ENCODE measurements at places on chromosomes 1 and 21.

DNA sequence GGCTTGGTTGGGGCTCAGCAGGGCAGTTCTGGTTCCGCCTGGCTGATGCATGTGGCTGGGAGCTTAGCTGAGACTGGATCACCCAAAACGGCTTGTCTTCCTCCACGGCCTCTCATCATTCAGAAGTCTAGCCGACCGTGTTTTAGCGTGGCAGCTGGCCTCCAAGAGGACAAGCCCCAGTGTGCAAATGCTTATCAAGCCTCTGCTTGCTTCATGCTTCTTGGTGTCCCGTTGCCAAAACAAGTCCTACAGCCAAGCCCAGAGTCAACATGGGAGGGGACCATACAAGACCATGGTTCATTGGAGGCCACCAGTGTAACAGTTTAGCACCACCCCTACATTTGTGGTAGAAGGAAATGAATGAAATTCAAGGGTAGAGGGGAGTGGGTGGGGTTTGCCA is 10.5 kb upstream of the KDF1 start:
- DNase-seq, result no peak

DNA sequence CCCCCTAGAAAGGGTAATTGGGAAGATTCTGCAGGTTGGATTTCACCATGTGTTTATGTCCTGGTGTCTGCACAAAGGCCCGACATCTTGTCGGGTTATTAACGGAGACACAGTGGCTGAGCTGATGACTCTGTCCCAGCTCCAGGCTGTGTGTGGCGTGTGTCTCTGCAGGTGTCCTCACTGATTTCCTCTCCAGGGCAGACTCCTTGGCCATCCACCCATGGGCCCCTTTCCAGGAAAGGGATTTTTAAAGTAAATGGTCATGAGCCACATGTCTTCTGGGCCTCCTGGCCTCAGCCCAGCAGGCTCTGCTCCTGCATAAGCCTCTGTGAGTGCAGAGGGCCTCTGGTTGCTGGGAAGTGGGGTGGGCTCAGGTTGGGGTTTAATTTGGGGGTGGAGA is 418.7 kb upstream of the VAMP3 start:
- no peak for DNase-seq

- DNase-seq, result no peak
Observed at GRCh38 chr1:67935560-67935959, 102.3 kb upstream of the GNG12 start.

DNA sequence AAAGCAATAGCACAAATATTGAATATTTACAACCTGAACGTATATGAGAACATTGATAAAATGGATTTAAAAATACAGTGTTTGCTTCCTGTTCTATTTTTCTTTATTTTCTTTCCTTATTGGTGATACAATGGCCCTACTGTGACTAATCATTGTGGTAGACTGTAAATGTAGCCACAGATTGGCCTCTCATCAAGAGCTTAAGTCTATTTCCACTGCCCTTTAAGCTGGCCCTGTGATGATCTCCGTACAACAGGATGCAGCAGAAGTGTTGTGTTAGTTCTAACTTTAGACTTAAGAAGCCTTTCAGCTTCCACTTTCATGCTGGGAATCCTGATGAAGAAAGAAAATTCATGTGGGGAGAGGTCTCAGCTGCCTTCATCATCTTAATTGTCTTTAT is 285.6 kb upstream of the B3GALT2 start:
- no peak for DNase-seq

GRCh38 chr1:154190550-154190949 is 1.4 kb downstream of the TPM3 start:
- no peak for DNase-seq

DNA sequence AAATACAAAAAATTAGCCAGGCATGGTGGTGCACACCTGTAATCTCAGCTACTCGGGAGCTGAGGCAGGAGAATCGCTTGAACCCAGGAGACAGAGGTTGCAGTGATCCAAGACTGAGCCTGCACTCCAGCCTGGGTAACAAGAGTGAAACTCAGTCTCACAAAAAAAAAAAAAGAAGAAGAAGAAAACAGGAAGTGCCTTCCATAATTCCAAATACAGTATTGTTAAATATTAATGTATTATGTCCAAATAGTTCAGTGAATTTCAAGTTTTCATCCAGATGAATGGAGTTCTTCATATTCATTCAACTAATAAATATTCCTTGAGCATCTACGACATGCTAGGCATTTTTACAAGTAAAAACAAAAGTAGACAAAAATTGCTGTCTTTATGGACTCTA is 33.3 kb downstream of the PLEKHO1 start:
- DNase-seq, result no peak

GRCh38 chr21:40646651-40647050 is 200.3 kb downstream of the DSCAM start:
- no peak for DNase-seq

DNA sequence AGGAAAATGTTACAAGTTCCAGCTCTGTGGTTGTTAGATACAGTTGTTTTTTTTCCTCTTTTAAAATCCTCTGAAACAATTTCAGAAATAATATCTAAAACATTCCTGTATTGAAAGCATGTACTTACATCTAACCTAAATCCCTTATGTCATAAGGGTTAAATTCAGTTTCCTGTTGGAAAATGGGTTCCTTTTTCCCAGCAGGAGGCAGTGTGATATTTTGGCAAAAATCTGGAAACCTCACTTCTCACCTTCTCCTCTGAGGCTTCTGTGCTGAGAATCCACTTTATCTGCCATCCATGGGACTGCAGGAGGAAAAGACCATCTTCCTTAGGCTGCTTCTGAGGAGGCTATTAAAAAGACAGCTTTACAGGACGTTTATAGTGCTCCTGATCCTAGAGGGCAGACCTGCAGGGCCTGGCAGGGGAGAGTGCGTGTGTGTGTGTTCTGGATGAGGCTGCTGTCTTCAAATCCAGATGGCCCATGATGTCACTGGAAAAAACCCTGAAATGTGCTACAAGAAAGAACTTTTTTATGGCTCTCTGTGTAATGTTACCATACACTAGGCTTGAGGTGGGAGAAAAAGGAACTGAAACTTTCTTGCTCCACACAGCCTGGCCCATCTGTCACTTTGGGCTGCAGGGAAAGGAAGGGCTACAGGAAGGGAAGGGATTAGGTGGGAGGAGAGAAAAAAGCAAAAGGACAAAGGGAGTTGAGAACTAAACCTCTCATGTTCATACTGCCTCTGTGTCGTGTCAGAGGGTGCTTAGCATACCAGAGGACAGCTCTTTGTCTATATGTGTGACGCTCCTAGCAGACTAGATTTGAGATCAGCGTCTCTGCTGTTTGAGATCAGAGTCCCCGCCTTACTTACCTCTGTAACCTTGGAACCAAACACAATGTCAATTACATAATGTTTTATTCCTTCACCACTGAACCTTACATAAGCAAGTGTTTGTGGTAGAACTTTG is 379.2 kb upstream of the SPAG17 start:
- DNase-seq, result no peak

- peak; percentile 16 for DNase-seq
Observed at GRCh38 chr1:92623187-92623778, 136.6 kb upstream of the GFI1 start.

GRCh38 chr1:175842550-175842949 is 99.2 kb upstream of the TNR start:
- DNase-seq, result no peak

DNA sequence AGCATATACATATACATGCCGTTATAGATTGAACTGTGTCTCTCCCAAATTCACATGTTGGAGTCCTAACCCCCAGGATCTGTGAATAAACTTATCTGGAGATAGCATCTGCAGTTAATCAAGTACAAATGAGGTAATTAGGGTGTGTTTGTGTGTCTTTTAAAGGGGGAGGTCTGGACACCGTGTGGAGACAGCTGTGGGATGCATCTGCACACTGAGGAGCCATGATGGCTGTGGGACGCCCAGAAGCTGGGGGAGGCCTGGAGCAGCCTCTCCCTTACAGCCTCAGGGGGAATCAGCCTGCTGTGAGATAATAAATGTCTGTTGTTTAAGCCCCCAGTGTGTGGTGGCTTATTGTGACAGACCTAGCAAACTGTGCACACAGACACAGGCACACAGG is 51.8 kb upstream of the COL18A1 start:
- no peak for DNase-seq

GRCh38 chr1:56303805-56304204 is 275.6 kb downstream of the PLPP3 start:
- no peak for DNase-seq

DNA sequence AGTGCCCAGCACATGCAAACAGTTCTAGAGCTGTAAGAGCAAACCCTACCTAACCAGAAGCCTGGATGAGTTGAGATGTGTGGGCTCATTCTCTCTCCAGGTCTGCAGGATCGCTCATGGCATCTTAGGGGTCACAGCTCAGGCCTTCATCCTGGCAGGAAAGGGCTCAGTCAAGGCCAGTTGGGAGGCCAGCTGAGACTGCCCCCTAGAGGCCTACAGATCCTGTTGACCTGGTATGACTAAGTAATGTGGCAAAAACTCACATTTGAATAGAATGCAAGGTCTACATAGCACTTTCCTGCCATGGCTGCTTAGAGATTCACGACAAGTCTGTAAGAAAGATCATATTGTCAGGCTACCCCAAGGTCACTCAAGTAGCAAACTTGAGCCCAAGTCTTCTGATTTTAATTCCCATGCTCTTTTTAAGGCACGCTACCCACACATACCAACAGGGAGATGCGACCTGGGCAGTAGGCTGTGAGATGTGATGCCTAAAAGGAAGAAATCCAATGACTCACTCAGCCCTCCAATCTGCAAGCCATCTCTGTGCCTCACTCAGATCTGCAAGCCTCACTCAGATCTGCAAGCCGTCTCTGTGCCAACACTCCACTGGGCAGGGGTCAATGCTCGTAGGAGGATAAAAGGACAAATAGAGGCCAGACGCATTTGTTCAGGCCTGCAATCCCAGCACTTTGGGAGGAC is 5.1 kb upstream of the CAPN8 start:
- peak; percentile 62 for DNase-seq

- peak; percentile 66 for DNase-seq
Observed at GRCh38 chr21:38913120-38913892, 107.6 kb downstream of the ETS2 start.

GRCh38 chr1:151472856-151473731 is 13.8 kb upstream of the POGZ start:
- no peak for DNase-seq

DNA sequence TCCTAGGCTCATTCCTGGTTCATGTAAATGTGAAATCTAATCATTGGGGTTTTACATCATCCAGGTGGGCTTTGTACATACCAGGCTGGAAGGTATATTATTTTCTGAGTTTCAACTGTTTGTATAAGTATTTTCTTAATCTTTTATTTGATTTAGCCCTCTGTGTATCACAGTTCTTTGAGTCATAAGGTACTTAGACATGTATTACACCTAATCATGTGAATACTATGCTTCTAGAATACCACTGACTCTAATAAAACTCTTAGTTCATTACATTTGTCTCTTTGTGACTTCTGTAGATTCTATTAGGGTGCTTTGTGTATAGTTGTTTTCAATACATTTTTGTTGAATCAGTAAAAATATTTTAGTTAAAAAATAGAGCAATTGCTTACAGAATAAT is 92.8 kb downstream of the ZFYVE9 start:
- DNase-seq, result no peak
